ENCODE measurements at places on chromosomes 5 and 9. TPM values are rescaled to one million over a fixed set of nuclear protein-coding genes. Genes with fewer than 3 reads are reported as not detected.

ANKS6 gene
- 7.0 TPM for total RNA-seq

CTNND2 gene
- total RNA-seq = not detected

BTNL8 gene
- not detected for total RNA-seq

PAM gene
- total RNA-seq = 14.5 TPM

ESM1 gene
- not detected for total RNA-seq

DNA sequence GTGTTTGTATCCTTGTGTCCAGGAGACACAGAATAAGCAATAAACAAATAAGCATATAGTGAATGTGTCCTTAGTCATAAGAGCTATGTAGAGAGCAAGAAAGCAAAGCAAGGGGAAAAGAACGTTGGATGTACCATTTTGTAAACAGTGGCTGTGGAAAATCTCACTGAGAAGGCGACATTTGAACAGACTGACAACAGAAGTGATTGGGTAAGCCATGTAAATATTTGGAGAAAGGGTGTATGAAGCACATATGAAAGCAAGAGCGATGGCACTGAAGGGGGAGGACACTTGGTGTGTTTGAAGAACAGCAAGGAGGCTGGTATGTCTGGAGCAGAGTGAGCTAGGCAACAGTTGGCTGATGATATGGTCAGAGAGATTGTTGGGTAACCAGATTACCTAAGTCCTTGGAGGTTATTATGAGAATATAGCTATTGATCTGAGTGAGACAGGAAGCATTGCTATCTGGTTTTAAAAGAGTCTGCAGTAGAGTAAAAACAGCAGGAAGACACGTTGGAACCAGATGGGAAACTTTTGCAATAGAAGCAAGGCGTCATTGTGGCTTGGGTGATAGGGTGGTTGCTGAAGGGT lies 115.5 kb upstream of the IL7R start:
- DNase-seq = peak; percentile 81

- DNase-seq = no peak
These were observed 11.0 kb upstream of the FAM120AOS start for GRCh38 chr9:93464395-93464794.

GRCh38 chr5:167769846-167770413 lies 521.5 kb upstream of the WWC1 start:
- DNase-seq = no peak

- no peak for DNase-seq
These were observed 222.8 kb upstream of the MSX2 start for GRCh38 chr5:174501461-174502069.

DNA sequence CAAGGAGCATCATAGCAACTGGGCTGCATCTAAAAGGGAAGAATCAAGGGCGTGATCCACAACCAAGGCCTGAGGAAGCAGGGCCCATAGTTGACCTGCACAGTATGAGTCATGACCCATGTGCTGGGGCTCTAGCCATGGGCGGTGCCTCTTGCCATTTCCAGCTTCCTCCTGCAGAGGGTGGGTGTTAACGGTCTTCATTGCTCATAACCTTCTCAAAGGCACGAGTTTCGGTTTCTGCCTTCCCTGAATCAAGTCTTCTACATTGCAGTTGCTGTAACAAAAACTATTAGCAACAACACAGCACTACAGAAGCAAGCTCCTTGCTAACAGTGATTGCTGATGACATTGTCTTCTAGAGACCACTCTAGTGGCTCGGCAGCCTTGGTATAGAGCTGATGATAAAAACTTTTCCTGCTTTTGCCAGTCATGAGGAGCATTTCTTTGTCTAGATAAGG lies 66.9 kb downstream of the CTSL start:
- peak; percentile 46 for DNase-seq

- DNase-seq = no peak
These were observed 119.0 kb downstream of the MELK start for GRCh38 chr9:36691671-36692070.

- no peak for DNase-seq
These were observed 48.4 kb upstream of the SRFBP1 start for GRCh38 chr5:121913418-121913817.

Data from HepG2 (cell line).